ENCODE measurements at places on chromosomes 12 and 14. TPM values are rescaled to one million over a fixed set of nuclear protein-coding genes. Genes with fewer than 3 reads are reported as not detected.

The KLHL33 gene
- 0.34 TPM for total RNA-seq

The GNB3 gene
- total RNA-seq, result 0.20 TPM

The ANKRD13A gene
- total RNA-seq, result 36.5 TPM

The OR11H7 gene
- total RNA-seq, result not detected

The TRHDE gene
- not detected for total RNA-seq

The EFS gene
- total RNA-seq, result not detected

The KRT81 gene
- total RNA-seq, result 0.67 TPM

The ESR2 gene
- 0.27 TPM for total RNA-seq

Measured in mammary microvascular endothelial cell (primary cell).